Nephron progenitor cell (in vitro differentiated cells): ENCODE measurements at places on chromosomes 2 and 18.

DNA sequence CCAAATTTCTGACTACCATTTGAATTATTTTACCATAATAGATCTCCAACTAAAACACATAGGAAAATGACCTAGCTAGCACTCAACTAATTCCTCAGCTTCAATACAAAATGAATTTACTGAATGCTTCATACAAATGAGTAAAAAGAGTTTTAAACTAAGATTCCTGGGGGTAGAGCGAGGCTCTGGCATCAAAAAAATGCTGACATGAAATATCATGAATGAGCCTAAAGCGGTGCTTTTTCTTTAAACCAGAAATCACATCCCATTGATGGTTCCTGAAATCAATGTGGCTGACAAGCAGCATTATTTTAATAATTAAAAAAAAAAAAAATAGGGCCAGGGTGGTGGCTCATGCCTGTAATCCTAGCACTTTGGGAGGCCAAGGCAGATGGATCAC is 32.1 kb downstream of the WDR33 start:
- no peak for DNase-seq

DNA sequence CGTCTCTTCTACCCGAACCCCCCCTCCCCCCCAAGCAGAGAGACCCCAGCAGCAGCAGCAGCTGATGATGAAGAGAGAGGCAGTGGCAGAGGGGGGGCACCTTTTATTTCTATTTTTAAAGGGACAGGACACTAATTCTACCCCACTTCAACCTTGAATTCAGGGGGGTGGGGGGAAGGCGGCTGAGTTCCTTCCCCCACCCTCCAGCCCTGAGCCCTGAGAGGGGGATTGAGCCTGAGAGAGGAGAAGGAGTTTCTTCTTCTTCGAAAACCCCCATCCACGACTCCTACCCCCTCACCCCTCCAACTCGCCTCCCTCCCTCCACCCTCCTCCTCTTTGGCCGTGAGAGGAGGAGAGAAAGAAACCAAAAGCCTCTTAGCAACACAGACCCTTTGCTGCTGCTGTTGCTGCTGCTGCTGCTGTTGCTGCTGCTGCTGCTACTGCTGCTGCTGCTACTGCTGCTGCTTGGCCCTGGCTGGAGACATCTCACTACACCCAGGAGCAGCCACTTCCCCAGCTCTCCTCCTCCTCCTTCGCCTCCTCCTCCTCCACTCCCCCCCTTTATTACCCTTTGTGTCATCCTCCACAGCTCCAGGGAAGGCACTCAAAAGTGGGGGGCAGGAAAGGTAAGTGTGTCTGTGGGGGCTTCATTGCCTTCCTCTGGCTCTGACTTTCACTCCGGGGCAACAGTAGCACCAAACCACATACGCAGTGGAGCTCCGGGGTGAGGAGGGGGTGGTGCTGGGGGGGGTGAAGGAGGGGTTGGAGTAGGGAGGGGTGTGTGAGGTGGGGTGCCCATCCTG is at the start of gene MBD5:
Gene MBD5, plus strand, starts transcription at position 33 of the 803 bp plus-strand sequence.
- DNase-seq: no peak

DNA sequence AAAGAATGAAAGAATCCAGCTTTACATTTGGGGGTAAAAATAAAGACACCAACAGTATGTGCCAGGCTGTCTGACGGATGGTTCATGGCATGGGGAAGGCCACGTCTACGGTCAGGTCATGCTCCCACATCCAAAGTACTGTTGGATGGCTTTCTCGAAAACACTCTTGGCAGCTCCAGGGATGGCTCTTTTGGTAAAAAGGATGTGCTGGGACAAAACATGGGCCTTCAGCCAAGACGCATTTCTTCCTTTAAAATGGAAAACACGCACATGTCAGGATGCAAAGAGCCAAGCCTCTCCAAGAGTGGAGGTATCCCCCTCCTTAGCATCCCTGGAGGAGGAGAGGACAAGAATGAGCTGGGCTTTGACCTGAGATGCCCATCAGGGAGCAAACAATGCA is 376.5 kb upstream of the KLHL29 start:
- DNase-seq: no peak

- DNase-seq: no peak
These were observed 62.7 kb downstream of the CYP1B1 start for GRCh38 chr2:38013158-38013752.

- no peak for DNase-seq
These were observed 141.7 kb upstream of the LMAN1 start for GRCh38 chr18:59500765-59501164.

- DNase-seq: no peak
These were observed 45.7 kb downstream of the QPCT start for GRCh38 chr2:37389989-37390765.

DNA sequence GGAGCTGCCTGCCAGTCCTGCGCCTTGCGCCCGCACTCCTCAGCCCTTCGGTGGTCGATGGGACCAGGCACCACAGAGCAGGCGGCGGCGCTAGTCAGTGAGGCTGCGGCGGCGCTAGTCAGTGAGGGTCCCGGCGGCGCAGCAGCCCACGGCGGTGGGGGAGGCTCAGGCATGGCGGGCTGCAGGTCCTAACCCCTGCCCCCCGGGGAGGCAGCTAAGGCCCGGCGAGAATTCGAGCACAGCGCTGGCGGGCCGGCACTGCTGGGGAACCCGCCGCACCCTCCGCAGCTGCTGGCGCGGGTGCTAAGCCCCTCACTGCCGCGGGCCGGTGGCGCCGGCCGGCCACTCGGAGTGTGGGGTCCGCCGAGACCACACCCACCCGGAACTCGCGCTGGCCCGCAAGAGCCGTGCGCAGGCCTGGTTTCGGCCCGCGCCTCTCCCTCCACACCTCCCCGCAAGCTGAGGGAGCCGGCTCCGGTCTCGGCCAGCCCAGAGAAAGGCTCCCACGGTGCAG is 867.4 kb downstream of the DSC3 start:
- no peak for DNase-seq

GRCh38 chr2:62309465-62310091 is 113.7 kb downstream of the B3GNT2 start:
- no peak for DNase-seq

GRCh38 chr2:213104092-213104902 is 47.1 kb downstream of the IKZF2 start:
- no peak for DNase-seq

GRCh38 chr2:103740631-103741030 is 978.8 kb downstream of the TMEM182 start:
- no peak for DNase-seq

DNA sequence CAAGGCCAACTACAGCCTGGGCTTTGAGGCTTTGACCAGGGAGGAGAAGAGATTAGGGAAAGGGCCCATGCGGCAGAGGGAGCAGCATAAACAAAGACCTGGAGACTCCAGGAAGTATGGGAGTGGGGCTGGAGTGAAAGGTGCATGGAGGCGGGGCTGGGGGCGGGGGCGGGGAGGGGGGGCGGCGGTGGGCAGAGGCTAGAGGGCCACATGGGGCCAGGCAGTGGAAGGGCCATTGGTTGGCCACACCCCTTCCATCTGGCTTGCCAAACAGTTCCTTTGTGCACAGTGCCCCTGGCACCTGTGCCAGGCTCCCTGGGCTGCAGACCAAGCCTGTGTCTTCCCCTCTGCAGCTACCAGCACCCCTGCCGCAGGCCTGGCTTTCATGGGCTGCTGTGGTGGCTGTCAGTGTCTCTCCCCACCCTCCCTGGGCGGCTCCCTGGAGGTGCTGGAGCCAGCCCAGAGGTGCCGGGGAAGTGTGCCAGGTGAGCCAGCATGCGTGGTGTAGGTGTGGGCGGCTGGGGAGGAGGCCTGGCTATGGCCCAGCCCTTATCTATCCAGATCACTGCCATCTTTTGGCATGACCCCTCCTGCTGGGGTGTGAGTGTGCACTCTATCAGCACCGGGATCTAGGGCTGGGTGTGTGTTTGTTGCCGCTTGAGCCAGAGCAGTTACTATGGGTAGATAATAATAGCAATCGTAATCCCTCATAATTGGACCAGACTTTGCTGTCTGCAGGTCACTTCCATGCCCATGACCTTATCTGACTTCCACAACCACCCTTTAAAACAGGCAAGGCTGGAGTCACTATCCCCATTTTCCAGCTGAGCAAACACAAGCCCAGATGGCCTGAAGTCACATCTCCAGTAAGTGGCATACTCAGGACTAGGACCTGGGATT is 30.5 kb downstream of the DNMT3A start:
- no peak for DNase-seq

GRCh38 chr2:119068154-119068725 is 90.3 kb downstream of the C1QL2 start:
- DNase-seq: no peak

DNA sequence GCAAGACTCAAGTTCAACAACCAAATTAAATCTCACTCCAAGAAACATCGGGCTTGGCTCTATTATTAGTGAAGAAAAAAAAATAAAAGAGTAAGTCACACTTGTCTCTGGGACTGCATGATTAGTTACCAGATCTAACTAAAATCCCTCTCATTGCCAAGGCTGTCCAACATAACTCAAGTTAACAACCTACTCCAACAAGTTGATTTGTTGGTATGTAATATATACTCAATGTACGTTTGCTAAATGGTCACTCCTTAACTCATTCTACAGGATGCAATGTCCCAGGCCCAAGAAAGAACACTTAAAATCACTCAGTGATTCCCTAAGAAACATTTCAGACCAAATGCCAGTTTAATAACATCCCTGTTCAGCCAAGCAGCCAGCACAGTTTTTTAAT is 95.1 kb downstream of the DYM start:
- no peak for DNase-seq

DNA sequence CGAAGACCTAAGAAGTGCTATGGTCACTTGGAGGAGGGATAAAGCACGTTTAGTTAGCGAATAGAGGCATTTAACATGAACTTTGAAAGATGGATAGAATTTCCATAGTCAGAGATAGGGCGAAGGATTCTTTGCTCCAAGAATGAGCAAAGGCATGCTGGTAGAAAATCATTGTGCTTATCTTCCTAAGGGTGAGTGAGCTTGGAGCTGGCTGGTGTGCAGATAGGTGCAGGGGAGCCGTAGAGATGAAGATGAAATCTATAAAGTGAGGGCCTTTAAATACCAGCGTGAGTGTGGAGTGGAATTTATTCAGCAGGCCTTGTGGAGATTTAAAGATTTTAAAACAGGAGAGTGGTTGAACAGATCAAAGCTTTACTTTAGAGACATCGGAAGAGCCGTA is 1.6 kb downstream of the HRH4 start:
- no peak for DNase-seq

GRCh38 chr2:239246723-239247122 is 154.1 kb downstream of the HDAC4 start:
- no peak for DNase-seq

DNA sequence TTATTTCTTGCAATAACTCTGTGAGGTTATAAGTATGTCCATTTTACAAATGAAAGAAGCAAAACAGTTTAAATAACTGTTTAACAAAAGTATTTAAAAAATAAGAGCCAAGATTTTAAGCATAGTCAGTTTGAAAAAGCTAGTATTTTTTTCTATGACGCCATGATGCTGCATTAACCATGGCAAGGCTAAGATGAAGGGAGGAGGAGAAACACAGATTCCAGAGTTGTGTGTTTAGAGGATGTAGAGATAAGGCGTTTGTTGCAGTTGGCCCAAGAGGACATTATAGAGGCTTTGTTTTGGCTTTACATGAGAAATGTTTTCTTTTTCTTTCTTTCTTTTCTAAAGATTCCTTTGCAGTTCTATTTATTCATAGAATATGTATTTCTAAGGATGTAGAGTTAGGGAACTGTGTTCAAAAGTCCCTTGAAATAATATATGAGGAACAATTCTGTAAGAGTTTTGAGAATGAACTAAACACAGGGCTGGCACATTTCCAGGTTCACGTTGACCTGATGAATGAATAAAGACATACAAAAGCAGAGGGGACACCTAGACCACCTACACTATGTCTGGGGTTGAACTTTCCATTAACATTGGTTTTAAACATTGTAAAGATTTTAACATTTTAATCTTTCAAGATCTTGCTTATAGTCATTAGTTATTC is 244.2 kb downstream of the KCNS3 start:
- DNase-seq: no peak

- DNase-seq: no peak
These were observed 19.7 kb upstream of the DCTN1 start for GRCh38 chr2:74399785-74400184.

DNA sequence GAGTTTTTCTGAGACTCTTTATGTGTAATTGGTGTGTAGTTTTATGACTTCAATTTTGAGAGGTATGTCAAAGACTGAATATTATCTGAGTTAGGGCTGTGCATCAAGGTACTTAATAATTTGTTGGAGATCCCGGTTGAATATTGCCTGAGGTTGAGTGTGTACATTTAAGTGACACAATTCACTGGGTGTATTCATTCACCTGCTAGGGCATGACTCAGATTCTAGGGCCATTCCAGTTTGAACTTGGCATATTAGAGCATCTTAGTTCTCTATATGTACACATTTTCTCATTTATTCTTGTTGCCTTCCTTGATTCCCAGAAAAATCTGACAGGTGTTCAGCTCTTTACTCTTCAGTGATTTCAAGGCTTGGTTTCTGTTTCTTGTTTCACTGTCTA is 12.5 kb downstream of the MAP4K4 start:
- no peak for DNase-seq

GRCh38 chr2:216404010-216404618 is 8.2 kb upstream of the SMARCAL1 start:
- DNase-seq: peak; percentile 38

GRCh38 chr2:181008407-181008806 is 28.0 kb downstream of the UBE2E3 start:
- peak; percentile 2 for DNase-seq

GRCh38 chr2:171281110-171281509 is 120.4 kb upstream of the TLK1 start:
- no peak for DNase-seq

- no peak for DNase-seq
These were observed 33.2 kb upstream of the RAPGEF4 start for GRCh38 chr2:172702451-172702850.

DNA sequence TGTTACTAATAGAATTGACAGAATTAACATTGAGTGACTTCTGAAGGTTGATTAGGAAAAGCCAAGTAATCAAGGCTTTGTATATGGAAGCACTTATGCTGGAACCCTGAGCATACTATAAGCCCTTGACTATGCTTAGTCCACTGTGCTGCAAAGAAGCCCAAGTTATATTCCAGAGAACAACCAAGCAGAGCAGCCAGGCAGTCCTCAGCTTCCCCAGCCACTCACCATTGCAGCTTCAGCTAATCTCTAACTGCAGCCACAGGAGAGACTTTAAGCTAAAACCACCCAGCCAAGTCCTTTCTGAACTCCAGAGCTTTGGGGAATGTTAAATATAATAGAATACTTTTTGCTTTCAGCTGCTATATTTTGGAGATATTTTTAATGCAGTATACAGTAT is 164.4 kb upstream of the VWC2L start:
- DNase-seq: no peak

DNA sequence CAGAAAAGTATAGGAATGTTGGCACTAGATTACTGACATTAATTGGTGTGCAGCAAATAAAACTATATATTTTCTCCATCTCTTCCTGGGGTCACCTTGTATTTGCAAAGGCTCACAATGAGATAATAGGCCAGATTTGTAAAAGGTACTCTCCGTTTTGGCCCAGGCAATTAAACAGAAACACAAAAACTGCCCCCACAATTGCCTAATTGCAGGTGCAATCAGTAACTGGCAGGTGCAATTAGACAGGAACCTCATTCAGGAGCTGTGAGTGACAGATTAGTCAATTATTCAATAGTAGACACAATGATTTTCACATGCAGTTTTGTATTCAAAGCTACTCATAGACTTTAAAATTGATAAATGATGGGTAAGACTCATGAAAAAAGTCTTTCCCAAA is 451.4 kb upstream of the ID2 start:
- DNase-seq: no peak
